ENCODE measurements at places on chromosomes 6 and 20.

DNA sequence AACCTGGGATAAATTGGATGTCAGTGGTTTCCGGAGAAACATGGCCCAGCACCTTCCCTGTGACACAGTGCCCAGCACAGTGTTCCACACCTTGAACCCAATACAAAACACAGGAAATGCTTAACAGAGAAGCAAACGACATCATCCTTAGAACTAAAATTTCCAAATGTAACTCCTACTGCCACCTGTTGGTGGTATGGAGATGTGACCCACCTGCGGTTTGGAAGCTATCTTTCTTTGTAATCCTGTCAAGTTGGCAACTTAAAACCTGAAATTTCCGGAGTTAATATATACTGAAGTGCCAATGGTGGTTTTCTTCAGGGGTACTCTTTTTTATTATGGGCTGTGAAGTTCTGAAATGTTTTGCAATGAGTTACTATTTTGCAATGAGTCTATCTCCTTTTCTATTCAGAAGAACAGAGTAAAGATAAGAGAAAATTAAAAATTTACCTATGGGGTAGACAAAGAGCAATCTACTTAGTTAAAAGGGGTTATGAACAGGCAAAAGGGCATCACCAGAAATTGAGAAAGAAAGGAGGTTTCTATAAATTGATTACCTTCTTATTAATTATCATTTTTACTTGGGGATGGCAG, 658.8 kb downstream of the PTPRT start:
- peak; percentile 3 for DNase-seq

GRCh38 chr20:47929368-47930115, 144.3 kb upstream of the SULF2 start:
- DNase-seq: peak; percentile 70

DNA sequence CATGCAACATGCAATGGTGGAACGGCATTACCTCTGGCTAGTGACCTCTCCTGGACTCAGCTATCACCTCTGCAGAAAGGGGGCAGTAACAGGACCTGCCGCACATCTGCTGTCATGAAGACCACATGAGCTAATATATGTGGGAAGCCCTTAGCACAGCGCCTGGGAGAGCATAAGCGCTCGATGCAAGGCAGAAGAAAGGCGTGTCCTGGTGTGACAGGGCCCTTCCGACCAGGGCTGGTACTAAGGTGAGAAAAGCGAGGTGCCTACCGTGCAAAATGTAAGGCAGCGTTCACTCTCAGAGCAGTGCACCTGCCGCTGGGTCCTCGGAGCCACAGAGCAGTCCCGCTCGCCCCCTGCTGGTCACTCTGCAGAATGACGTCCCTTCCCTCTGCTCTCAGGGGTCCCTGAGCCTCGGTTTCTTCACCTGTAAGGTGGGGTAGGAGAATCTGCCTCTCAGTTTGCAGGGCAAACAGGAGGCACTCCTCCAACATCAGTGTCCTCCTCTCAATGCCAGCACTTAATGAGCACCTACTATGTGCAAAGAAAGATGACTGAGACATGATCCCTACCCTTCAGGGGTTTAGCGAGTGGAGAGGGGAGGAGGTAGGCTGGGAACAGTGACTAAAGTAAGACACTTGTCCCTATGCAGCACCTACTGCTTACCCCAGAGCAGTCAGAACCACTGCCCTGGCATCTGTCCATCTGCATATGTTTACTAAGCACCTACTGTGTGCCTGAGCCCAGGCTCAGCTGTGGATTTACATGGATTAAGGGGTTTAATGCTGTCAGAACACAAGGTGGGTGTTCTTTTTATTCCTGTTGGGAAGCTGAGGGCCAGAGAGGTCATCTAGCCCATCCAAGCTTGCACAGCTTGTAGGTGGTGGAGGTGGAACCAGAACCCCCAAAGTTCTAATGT, 41.1 kb upstream of the PTGIS start:
- peak; percentile 36 for DNase-seq

DNA sequence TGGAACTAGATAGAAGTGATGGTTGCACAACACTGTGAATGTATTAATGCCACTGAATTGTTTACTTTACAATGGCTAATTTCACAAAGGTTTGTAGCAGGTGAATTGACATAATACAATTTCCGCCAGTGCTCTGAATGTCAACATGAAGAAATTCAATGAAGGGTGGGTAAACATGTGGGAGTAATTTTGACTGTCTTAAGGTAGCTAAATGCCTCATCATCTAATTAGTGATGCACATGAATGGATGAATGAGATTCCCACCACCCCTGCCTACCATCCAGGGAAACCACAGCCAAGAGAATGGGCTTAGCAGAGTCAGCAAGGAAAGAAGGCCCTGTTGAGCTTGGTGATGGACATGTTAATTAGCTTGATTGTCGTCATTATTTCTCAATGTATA, 275.3 kb downstream of the ALDH8A1 start:
- no peak for DNase-seq

DNA sequence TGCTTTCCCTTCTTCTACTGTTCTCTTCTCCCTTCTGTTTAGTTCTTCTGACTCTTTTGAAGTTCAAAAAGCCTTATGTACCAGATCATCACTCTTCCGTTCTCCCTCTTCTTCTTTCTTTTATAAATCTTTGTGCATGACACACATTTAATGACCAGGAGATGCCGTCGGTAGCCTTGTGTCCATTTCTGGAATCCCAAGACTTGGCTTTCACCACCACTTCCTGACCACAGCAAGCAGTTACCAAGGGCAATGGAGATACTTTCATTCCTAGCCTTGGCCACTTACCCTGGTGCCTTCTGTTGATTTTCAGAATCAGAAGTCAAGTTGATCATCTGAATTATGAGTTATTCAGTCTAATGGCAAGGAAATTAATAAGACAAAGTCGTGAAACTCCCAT, 268.5 kb upstream of the QKI start:
- peak; percentile 57 for DNase-seq

DNA sequence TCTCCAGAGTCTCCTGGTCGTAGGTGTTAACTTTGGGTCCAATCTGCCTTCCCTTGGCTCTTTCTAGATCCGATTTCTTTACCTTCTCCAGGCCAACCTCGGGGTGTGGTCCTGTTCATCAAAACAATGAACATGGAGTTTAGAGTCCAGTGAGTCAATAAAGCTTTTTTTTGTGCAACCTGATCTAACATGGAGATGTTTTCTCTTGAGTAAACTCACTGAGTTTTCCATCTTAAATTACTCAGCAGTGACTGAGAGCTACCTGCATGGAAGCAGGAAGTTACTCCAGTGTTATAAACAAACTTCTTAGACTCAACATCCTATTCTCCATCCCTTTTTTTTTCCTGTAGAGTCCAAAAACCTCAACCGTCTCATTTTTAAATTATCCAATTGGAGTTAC, 14.9 kb upstream of the SLC22A1 start:
- DNase-seq: no peak
